ENCODE measurements at places on chromosomes 7 and 10.

GRCh38 chr10:28925121-28925663, 247.9 kb downstream of the BAMBI start:
- no peak for DNase-seq

DNA sequence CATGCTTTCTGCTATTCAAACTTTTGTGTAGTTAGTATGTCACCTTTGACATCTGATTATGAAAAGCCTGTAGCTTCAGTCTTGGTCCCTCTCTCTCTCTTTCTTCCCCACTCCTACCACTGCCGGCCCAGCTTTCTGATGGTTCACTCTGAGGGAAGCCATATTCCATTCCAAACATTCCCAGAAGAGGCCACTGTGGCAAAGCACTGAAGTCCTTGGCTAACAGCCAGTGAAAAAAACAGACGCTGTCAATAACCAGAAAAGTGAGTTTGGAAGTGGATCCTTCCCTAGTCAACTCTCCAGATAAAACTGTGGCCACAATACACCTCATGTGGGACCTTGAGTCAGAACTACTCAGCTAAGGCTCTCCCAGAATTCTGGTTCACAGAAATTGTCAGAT, 950.7 kb upstream of the PHF14 start:
- no peak for DNase-seq

- DNase-seq = no peak
These were observed 52.3 kb upstream of the PHYHIPL start for GRCh38 chr10:59124187-59124586.

- DNase-seq = no peak
These were observed 420 bp upstream of the KLHL7 start for GRCh38 chr7:23105086-23105643.

- no peak for DNase-seq
These were observed 222.6 kb downstream of the ANK3 start for GRCh38 chr10:60167050-60167449.

DNA sequence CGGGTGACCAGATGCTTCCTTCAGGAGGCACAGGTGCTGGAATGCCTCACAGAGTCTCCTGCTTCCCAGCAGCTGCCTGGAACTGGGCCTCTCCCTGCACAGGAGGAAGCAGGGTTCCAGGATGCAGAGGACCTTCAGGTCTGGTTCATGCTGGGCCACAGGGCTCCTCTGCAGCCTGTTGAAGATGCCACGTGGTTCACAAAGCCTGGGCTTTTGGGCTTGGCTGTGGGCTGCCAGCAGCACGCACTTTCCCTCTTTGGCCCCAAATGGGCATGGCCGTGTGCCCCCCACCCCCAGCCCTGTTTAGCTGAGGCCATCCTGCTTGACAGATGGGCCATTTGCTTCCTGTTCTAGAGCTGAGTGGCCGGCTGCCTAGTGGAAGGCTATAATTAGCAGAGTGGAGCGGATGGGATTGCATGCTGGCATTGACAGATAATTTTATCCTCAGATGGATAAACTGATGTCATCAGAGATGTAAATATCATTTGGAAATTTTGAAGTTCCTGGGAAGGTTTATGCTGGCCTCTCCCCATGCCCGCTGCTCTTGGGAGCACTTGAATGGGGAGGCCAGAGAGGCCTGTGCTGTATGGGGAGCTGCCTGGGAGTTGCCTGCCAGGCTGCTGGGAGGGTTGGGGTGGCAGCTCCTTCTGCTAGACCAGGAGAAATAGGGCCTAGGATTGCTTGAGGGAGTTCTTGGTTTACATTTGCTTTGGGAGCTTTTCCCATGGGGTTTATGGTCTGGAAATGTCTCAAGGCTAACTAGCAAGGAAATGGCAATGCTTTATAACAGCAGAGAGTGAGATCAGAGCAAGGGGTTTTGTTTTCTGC, 28.2 kb downstream of the TSPAN15 start:
- DNase-seq = no peak

- DNase-seq = no peak
These were observed 5.6 kb downstream of the NPC1L1 start for GRCh38 chr7:44535348-44536064.

GRCh38 chr7:44639671-44640321, 33.4 kb downstream of the OGDH start:
- DNase-seq = peak; percentile 47

- no peak for DNase-seq
These were observed 42.8 kb upstream of the SEPHS1 start for GRCh38 chr10:13390604-13391522.

DNA sequence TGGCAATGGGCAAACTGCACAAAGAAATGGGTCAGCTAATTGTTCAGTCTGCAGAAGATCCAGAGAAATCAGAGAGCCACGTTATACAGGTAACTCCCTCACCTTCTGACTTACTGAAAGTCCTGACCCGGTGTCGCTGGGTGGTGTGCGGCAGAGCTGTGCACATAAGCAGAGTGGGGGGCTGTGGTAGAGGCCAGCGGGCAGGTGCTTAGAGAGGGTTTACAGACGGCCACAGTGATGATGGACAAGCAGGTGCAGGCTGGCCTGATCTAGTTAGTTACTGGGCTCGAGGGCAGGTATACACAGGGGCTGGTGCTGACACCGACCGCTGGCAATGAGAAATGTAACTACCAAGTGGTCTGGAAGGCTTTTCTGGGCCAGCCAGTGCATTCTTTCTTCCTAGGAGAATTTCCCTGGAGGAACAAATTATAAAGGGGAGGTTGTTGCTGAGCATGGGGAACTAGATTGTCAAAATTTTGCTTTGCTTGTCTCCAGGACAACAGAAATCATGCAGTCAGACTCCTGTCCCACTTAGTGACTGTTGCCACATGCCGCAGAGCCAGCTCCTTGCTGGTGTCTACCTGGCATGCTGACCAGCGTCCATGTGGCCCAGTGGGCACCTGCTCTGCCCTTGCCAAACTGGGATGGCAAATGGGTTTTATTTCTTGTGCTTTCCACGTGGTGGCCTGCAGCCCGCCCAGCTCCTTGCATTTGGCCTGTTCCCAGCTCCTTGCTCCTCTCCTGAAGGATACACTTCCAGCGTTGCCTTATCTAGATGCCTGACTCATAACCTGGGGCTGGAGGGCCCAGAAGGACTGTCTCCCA, 28.8 kb downstream of the DENND10 start:
- no peak for DNase-seq

- no peak for DNase-seq
These were observed 36.7 kb upstream of the PRPS1L1 start for GRCh38 chr7:18064242-18064838.

- DNase-seq = no peak
These were observed 248.1 kb upstream of the HPS1 start for GRCh38 chr10:98694883-98695282.

Data from HS-5 (cell line).